Astrocyte (in vitro differentiated cells and primary cell): ENCODE measurements at places on chromosomes 12 and 14. TPM values are rescaled to one million over a fixed set of nuclear protein-coding genes. Genes with fewer than 3 reads are reported as not detected.

- no peak overlapping the region for H3K27ac ChIP-seq
- peaks cover 7% of the 10 kb centered on the region for H3K27me3 ChIP-seq
- no peaks in the 10 kb centered on the region for H3K36me3 ChIP-seq
- DNase-seq: no peak
- no peak overlapping the region for H3K4me3 ChIP-seq
Observed at GRCh38 chr14:76829013-76829365, 2.8 kb downstream of the LRRC74A start.

DNA sequence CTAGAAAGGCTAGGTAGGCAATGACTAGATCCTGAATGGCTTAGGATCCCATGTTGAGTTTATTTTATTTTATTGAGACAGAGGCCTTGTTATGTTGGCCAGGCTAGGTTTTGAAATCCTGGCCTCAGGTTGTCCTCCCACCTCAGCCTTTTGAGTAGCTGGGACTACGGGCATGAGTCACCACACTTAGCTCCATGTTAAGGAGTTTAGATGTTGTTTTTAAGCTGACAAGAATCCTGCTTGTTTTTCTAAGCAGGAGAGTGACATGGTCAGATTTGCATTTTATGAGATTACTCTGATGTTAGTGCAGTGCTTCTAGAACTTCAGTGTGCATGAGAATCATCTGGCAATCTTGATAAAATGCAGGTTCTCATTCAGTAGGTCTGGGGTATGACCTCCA is 14.5 kb downstream of the CCDC198 start:
- H3K4me1 ChIP-seq: peaks cover 4% of the 10 kb centered on the region
- DNase-seq: no peak
- H3K4me3 ChIP-seq: no peak overlapping the region
- no peaks in the 10 kb centered on the region for H3K36me3 ChIP-seq

DNA sequence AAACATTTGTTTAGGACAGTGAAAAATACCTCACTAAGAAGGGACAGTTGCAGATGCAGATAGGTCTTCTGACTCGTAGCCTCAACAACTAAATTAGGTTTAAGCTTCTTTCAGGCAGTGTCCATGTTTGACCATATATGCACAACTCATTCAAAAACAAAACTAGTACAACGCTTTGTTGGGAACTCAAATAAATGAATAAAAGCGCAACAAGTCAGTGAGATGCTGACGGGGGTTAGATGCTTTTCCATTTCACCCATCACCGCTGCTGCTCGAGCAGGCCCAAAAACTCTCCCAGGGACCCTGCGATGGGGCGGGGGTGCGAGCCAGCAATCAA is 633 bp downstream of the RPAP3 start:
- peak overlapping the region; percentile 80 for H3K27ac ChIP-seq
- peak; percentile 4 for DNase-seq
- no peaks in the 10 kb centered on the region for H3K27me3 ChIP-seq
- H3K36me3 ChIP-seq: peaks cover 6% of the 10 kb centered on the region

GRCh38 chr12:53809005-53809404 is 57.2 kb upstream of the CISTR start:
- no peak overlapping the region for H3K27ac ChIP-seq
- H3K27me3 ChIP-seq: peaks cover 41% of the 10 kb centered on the region

Gene SIX4
- total RNA-seq: 11.2 and 14.0 TPM in 2 replicates

- H3K4me3 ChIP-seq: no peak overlapping the region
- H3K36me3 ChIP-seq: no peaks in the 10 kb centered on the region
- H3K27ac ChIP-seq: no peak overlapping the region
- DNase-seq: no peak
Observed at GRCh38 chr12:84172823-84173424, 739.7 kb downstream of the SLC6A15 start.

GRCh38 chr12:125434936-125435443 is 369.8 kb downstream of the AACS start:
- H3K36me3 ChIP-seq: no peaks in the 10 kb centered on the region
- H3K4me3 ChIP-seq: no peak overlapping the region
- no peaks in the 10 kb centered on the region for H3K4me1 ChIP-seq

DNA sequence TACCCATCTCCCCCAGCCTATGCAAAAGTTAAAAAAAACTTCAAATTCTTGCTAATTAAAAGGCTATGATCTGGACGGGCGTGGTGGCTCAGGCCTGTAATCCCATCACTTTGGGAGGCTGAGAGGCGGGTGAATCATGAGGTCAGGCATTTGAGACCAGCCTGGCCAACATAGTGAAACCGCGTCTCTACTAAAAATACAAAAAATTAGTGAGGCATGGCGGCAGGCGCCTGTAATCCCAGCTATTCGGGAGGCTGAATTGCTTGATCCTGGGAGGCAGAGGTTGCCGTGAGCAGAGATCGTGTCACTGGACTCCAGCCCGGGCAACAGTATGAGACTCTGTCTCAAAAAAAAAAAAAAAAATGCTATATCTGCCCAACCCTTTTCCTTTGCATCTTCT is 925.4 kb downstream of the GALC start:
- DNase-seq: no peak
- no peaks in the 10 kb centered on the region for H3K27me3 ChIP-seq

Gene ZBTB42
- 6.6 and 6.9 TPM in 2 replicates for total RNA-seq

DNA sequence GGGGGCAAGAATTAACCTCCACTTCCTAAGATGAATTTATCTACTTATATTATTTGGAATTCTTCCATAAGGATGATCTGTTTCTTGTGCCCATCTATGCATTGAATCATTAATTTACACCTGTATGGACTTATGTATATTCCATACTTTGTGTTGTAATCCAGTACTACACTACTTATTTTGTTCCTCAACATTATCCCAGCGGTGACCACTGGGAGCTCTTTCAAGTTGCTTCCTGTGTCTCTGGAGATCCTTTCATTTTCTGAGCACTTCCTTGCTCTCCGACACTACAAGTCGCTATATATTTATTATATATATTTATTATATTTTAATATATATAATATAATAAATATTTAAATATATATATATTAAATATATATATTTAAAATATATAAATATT is 54.9 kb upstream of the SCN8A start:
- H3K36me3 ChIP-seq: no peaks in the 10 kb centered on the region
- H3K27ac ChIP-seq: no peak overlapping the region
- H3K27me3 ChIP-seq: peaks cover 5% of the 10 kb centered on the region
- no peak for DNase-seq
- no peak overlapping the region for H3K4me3 ChIP-seq
- H3K4me1 ChIP-seq: peaks cover 3% of the 10 kb centered on the region

Gene PIANP
- 3.1 and 3.6 TPM in 2 replicates for total RNA-seq

Gene EFS
- total RNA-seq: 5.8 and 6.5 TPM in 2 replicates

Gene GPR162
- total RNA-seq: 6.0 and 6.2 TPM in 2 replicates

Gene GARIN6
- not detected in 2 replicates for total RNA-seq

GRCh38 chr12:124445121-124445718 is 122.2 kb downstream of the NCOR2 start:
- H3K4me1 ChIP-seq: peaks cover 34% of the 10 kb centered on the region
- H3K27me3 ChIP-seq: no peaks in the 10 kb centered on the region
- H3K27ac ChIP-seq: no peak overlapping the region
- no peak for DNase-seq

Gene HNF1A
- not detected in 2 replicates for total RNA-seq

Gene SETD1B
- 20.9 and 24.0 TPM in 2 replicates for total RNA-seq
